Stimulated activated naive CD8-positive, alpha-beta T cell treated with anti-CD3 and anti-CD28 coated beads, Interleukin-15, Interleukin-2, amounts not matched to agents 100 U/mL and 50 U/mL, for 24 hours (primary cell): ENCODE measurements at places on chromosomes 13 and 19.

- no peak for DNase-seq
These were observed 3.2 kb downstream of the APLP1 start for GRCh38 chr19:35871611-35872010.

- no peak for DNase-seq
These were observed 37.8 kb downstream of the SKA3 start for GRCh38 chr13:21138561-21138960.

- no peak for DNase-seq
These were observed 731 bp upstream of the AKAP8L start for GRCh38 chr19:15419413-15420025.

- DNase-seq: no peak
These were observed 15.9 kb downstream of the NHLRC3 start for GRCh38 chr13:39054112-39054511.

DNA sequence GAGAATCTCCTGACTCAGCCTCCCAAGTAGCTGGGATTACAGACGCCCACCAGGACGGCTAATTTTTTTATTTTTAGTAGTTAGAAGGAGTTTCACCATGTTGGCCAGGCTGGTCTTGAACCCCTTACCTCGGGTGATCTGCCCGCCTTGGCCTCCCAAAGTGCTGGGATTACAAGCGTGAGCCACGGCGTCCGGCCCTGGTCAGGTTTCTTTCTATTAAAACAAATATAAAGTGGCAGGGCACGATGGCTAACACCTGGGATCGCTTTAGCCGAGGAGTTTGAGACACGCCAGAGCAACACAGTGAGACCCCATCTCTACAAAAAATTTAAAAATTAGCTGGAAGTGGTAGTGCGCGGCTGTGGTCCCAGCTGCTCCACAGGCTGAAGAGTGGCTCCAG, 1.5 kb upstream of the MED25 start:
- no peak for DNase-seq

DNA sequence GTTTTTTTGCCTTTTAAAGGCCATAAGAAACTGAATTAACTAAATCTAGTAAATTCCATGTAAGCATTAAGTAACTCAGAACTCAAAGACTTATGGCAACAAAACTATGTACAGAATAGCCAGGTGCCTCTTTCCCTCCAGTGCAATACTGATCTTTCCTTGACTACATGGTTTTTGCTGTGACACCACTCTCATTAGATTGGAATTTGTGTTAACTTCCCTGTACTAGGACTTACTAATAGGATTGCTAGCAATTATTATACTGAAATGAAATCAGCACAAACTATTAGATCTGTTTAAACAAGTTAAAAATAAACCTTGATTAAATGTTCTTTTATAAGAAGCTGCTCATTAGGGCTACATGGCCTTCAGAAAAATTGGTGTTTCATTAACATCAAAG, 96.3 kb downstream of the DACH1 start:
- no peak for DNase-seq

DNA sequence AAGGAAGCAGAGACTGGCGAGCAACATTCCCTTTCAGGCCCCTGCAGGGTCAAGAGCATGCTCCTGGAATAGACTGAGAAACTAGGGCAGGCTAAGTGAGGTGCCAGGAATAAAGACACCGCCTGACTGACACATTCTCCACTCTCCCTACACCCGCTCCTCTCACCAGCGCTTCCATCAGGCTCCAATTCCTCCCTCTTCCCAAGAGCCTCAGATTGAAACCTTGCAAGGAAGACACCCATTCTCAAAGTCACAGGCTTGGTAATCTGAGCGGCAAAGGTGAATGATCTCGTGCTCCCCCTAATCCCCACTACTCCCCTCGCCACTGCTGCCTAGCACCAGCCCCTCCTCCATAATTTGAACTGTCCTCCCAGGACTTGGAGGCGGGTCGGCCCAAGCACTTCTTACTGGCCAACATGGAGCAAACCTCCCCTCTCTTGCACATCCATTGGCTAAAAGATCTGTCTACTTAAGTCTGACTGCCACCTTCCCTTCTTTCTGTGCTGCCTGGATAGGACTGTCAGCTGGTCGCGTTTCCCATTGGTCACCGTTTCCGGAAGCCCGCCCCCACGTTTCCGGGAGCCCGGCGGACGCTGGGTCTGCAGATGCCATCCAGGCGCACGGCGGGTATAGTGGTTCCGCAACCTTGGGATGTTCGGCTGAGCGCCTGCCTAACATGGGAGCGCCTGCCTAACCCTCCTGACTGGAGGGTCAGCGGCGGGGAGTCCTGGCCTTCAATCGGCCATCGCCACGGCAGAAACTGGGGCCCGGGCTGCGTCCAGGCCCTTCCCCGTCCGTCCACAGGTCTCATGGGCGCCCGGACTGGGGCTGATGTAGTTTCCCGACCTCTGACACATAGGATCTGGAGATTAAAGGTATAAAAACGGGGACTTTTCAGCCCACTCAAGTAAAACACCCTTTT, 33.6 kb downstream of the ZNF383 start:
- peak; percentile 60 for DNase-seq
